PC-9 (cell line): ENCODE measurements at places on chromosomes 3 and 15.

DNA sequence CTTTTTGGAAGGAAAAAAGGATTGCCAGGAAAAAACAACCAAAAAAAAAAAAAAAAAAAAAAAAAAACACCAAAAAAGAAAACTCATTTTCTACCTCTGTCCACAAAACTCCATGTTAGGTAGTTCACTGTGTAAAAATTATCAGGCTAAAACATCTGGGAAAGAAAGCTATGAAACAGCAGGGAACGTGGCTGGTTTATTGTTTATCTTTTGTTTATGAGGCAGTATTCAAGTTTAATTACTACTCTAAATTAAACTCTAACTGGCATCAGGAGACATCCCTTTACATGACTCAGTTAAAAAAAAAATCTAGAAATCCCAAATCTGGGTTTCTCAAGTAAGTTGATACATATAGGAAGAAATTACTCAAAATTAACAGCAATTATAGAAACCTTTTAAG lies 21.8 kb downstream of the MEIS2 start:
- H3K4me1 ChIP-seq, result no peaks in the 10 kb centered on the region
- no peak overlapping the region for H3K4me3 ChIP-seq
- H3K36me3 ChIP-seq, result 0 out of 2 replicates have a peak, but pooled peaks cover 17% of the 10 kb centered on the region
- H3K27me3 ChIP-seq, result no peaks in the 10 kb centered on the region

DNA sequence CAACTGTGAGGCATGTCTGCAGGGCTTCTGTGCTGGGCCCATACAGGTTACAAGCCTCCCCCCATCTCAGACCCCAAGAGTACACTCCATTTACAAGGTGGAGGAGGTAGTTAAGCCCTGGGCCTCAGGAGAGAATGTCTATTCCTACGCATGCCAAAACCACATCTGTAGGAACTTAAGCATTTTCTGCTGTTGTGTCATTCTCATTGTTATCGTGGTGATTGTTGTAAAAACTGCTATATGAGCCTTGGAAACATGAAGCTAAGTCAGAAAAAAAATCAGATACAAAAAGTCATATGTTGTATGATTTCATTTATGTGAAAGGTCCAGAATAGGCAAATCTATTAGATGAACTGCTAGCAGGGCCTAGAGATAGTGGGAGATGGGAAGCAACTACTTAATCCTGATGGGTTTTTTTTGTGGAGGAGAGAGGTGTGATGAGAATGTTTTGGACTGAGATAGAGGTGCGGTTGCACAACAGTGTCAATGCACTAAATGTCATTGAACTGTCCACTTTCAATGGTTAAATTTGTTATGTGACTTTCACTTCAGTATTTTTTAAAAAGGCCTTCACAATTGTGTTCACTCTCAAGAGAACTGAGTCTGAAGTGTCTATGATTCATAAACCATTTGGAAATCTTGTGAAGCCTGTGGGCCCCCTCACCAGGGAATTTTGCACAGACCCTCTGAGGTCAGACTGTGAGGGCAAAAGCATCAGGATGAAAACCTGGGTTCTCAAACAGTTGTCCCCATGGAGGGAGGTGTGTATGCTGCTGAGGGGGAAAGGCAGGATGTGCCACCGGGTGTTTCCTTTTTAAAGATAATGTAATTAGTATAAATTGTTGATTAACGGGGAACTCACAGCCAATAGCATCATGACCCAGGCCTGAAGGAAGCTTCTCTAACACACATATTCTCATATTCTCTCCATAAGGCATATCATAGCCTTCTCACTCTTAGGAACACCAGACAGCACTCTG lies 3.2 kb downstream of the RTP3 start:
- no peaks in the 10 kb centered on the region for H3K27me3 ChIP-seq
- H3K4me1 ChIP-seq, result peaks cover 9% of the 10 kb centered on the region
- DNase-seq, result no peak
- no peaks in the 10 kb centered on the region for H3K36me3 ChIP-seq

GRCh38 chr3:171092467-171092911 lies 66.0 kb upstream of the SLC2A2 start:
- DNase-seq, result no peak
- H3K27ac ChIP-seq, result no peak overlapping the region
- no peak overlapping the region for H3K4me3 ChIP-seq
- no peaks in the 10 kb centered on the region for H3K27me3 ChIP-seq
- peaks cover 10% of the 10 kb centered on the region; the same call in 1 of the 2 replicates for H3K36me3 ChIP-seq

GRCh38 chr3:192156382-192156781 lies 571.0 kb downstream of the FGF12 start:
- no peak overlapping the region for H3K4me3 ChIP-seq
- H3K36me3 ChIP-seq, result no peaks in the 10 kb centered on the region
- no peak for DNase-seq
- H3K27me3 ChIP-seq, result no peaks in the 10 kb centered on the region

DNA sequence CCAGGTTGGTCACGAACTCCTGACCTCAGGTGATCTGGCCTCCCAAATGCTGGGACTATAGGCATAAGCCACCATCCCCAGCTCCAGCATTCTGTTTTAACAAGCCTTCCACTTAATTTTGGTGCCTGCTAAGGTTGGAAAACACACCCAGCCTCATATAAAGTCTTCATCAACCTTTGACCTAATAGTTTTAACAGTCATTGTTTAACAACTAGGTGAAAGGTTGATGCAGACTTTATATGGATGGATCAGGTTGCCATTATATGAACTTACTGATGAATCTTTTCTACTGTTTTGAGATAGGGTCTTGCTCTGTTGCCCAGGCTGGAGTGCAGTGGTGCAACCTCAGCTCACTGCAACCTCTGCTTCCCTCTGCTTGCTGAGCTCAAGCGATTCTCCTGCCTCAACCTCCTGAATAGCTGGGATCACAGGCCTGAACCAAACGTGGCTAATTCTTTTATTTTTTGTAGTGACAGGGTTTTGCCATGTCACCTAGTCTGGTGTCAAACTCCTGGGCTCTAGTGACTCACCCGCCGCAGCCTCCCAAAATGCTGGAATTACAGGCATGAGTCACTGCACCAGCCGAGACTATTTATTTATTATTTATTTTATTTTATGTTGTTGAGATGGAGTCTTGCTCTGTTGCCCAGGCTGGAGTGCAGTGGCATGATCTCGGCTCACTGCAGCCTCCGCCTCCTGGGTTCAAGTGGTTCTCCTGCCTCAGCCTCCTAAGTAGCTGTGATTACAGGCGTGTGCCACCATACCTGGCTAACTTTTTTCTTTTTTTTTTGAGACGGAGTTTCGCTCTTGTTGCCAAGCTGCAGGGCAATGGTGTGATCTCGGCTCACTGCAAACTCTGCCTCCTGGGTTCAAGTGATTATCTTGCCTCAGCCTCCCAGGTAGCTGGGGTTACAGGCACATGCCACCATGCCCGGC lies 3.1 kb upstream of the RPAP1 start:
- peaks cover 20% of the 10 kb centered on the region for H3K4me1 ChIP-seq
- peak overlapping the region; percentile 87 for H3K27ac ChIP-seq
- H3K27me3 ChIP-seq, result no peaks in the 10 kb centered on the region
- no peak overlapping the region for H3K4me3 ChIP-seq
- DNase-seq, result peak; percentile 73
- no peaks in the 10 kb centered on the region for H3K36me3 ChIP-seq

DNA sequence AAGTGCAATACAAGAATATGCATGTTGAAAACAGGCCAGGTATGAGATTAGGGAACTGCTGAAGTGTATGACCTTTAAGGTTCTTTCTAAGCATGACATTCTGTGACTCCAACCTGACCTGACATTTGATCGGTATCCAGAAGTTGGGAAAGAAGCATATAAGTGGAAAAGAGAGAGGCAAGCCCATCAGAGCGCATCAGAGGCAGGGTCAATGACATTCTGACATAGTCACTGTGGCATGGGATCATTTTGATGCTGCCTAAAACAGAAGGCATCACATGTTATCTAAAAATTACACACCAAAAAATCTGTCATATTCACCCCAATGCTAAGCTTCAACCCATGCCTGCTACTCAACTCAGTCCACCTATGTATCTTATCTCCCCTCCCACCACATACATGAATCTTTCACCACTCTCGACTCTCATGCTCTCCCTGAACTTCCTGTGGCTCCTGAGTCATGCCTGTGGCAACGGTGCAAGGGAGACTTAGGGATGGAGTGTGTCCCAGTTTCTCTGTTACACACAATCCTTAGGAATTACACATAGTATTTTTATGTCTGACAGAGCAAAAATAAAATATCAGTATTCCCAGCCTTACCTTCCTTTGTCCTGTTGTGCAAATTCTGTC lies 20.5 kb upstream of the LRRN1 start:
- no peaks in the 10 kb centered on the region for H3K27me3 ChIP-seq
- no peak for DNase-seq
- no peak overlapping the region for H3K27ac ChIP-seq
- H3K4me1 ChIP-seq, result no peaks in the 10 kb centered on the region

DNA sequence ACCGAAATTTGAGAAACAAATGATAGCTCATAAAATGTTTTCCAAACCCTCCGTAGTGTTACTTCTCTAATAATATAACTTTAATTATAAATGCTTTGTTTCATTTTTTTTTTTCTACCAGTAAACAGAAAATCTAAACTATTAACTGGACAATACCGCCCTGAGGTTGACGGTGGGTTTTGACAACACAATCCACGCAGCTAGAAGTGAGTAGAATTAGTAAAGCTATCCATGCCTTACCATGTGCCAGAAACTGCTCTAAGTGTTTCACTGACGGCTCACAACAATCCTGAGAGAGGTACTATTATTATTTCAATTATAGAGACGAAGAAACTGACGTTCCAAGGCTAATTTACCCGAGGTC lies 410 bp downstream of the NDUFAF1 start:
- no peak for DNase-seq
- H3K27ac ChIP-seq, result peak overlapping the region; percentile 50; the same call in 1 of the 2 replicates
- H3K27me3 ChIP-seq, result no peaks in the 10 kb centered on the region
- no peaks in the 10 kb centered on the region for H3K4me1 ChIP-seq
- H3K4me3 ChIP-seq, result peak overlapping the region; percentile 95

- H3K27ac ChIP-seq, result no peak overlapping the region
- H3K4me3 ChIP-seq, result no peak overlapping the region
- no peak for DNase-seq
- H3K4me1 ChIP-seq, result no peaks in the 10 kb centered on the region
- no peaks in the 10 kb centered on the region for H3K27me3 ChIP-seq
These were observed 177.6 kb downstream of the FHIT start for GRCh38 chr3:61073566-61074165.

DNA sequence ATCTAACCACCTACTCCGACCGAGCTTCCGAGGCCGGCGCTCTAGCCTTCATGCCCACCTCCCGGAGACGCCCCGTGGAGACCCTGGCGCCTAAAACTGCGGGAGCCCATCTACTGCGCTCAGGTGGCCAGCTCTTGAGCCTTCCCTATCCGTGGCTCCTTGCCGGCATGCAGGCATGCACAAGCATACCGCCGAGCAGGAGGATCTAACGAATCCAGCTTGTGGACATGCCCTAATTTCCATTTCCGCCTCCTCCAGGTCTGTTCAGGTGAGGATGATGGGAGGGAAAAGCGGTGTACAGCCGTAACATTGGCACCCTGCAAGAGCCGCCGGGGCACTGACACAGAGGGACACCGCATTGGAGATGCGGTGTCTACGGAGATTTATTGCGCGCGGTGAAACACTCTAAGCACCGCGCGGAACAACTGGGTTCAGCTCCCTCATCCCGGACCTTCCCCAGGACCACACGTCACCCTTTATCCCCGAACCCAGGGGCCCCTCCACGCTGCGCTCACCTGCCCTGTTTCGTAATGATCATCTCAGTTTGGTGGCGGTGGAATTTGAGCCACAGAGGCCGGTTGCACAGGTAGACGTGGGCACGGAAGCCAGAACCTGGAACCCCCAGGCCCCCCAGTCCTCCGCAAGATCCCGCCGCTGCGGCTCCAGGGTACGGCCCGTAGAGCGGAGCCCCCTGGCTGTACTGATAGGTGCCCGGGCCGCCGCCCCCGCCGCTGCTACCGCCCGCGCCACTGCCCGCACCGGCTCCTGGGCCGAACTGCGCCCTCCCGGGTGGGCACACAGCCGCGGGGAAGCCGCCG lies 1.0 kb downstream of the EOMES start:
- DNase-seq, result no peak
- H3K27ac ChIP-seq, result no peak overlapping the region
- no peaks in the 10 kb centered on the region for H3K36me3 ChIP-seq
- peak overlapping the region; percentile 54; the same call in 1 of the 2 replicates for H3K4me3 ChIP-seq
- no peaks in the 10 kb centered on the region for H3K4me1 ChIP-seq

- no peak overlapping the region for H3K27ac ChIP-seq
- H3K36me3 ChIP-seq, result no peaks in the 10 kb centered on the region
- H3K27me3 ChIP-seq, result no peaks in the 10 kb centered on the region
- H3K4me1 ChIP-seq, result no peaks in the 10 kb centered on the region
- no peak overlapping the region for H3K4me3 ChIP-seq
These were observed 309.2 kb downstream of the PDCD6IP start for GRCh38 chr3:34107669-34108068.

DNA sequence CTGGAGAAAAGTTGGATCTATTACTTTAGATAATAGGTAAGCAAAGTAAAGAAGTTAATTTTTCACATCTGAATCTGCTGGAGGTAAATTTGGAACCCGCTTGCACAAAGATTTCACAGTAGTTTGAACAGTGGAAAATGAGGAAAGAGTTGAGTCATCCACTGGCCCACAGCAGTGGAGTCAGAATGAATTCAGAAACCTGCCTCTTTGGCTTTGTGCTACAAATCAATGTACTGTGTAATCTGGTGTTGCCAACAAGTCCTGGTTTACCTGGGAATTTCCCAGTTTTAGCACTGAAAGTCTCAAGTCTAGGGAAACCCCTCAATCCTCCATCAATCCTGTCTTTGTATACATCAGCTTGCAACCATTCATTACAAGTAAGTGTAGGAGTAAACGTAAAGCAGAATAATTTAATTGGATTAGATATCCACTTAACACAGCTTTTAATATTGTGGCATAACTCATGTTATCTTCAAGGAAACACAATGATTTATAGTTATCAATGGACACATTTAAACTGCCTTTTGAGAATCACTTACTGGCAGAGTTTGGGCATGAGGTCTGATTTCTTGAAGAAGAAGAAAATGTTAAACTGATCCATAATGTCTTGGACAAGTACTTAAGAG lies 100.6 kb downstream of the DCLK3 start:
- no peak overlapping the region for H3K4me3 ChIP-seq
- no peaks in the 10 kb centered on the region for H3K4me1 ChIP-seq
- no peak overlapping the region for H3K27ac ChIP-seq
- DNase-seq, result no peak
- no peaks in the 10 kb centered on the region for H3K36me3 ChIP-seq
- H3K27me3 ChIP-seq, result no peaks in the 10 kb centered on the region

GRCh38 chr3:98501863-98502576 lies 4.5 kb downstream of the OR5K2 start:
- DNase-seq, result no peak
- no peaks in the 10 kb centered on the region for H3K36me3 ChIP-seq
- no peaks in the 10 kb centered on the region for H3K27me3 ChIP-seq
